ENCODE measurements at places on chromosomes 2 and 18. TPM values are rescaled to one million over a fixed set of nuclear protein-coding genes. Genes with fewer than 3 reads are reported as not detected.

GRCh38 chr2:63721082-63721424, 120.6 kb upstream of the UGP2 start:
- no peak for DNase-seq

DNA sequence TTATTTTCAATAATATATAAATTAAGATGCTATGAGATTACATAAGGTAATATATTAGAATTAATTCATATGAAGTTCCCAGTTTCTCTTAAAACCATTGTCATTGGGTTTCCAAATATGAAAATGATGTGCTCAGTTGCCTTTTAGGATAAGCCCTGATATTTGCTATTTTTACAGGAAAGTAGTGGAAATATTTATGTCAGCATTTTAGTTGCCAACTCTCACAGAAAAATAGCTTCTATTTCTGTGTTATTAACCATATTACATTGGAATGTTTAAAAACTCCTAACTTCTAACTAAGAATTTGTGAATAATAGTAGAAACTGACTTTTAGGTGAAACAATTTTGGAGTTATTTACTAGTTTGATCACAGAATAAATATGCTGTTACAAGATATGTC, 74.0 kb downstream of the TMX3 start:
- DNase-seq = no peak

- peak; percentile 23 for DNase-seq
Measured at GRCh38 chr2:200810252-200810997, 1.3 kb upstream of the BZW1 start.

DNA sequence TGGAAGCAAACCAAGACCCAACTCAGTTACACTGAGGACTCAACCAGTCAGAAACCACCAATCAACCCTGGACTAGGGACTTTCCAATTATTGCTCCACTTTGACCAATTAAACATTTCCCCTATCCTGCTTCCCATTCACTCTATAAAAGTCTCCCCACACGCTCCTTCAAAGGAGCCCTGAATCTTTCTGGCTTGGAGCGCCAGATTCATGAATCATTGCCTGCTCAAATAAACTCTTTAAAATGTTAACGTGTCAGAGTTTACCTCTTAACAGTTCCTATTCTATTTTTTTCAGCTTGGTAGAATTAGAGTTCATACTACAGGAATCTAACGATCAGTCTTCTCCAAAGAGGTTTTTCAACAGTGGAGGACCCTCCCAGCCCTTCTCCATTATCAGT, 20.7 kb upstream of the SULT1C2 start:
- DNase-seq = no peak

DNA sequence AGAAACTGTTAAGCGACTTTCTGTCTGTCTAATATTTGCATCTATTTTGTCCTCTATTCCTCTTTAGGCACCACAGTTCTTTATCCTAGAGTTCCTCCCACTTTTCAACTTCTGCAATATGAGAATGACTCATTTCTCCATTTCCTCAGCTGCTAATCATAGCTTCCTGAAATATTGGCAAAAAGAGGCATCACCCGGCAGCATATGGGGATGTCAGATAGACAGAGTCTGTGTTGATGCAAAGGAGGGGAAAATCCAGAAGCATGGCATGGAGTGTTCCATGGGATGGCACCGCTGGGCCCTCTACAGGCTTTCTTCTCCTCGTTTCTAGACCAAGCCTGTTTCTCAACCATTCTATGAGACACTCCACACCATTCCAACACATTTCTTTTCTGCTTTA, 93.4 kb downstream of the DOCK10 start:
- peak; percentile 14 for DNase-seq

DNA sequence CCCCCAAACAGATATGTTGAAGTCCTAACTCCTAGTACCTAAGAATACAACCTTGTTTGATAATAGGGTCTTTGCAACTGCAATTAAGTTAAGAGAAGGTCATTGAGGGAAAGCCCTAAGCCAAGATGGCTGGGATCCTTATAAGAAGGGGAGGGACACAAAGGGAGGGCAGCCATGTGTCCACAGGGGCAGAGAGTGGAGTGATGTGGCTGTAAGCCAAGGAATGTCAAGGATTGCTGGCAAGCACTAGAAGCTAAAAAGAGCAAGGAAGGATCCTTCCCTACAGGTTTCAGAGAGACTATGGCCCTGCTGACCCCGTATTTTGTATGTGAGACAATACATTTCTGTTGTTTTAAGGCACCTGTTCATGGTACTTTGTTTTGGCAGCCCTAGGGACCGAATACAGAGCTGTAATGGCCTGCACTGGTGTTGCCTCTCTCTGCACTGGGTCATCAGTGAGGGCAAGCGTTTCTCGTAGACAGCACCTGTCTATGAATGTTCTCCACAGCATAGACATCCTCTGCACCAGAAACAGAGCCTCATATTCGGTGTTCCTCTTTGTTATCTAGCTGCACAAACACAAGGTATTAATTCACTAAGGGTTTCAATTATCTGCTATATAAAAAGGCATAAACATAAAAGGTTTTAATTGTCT, 75.4 kb upstream of the AQP4 start:
- no peak for DNase-seq

DNA sequence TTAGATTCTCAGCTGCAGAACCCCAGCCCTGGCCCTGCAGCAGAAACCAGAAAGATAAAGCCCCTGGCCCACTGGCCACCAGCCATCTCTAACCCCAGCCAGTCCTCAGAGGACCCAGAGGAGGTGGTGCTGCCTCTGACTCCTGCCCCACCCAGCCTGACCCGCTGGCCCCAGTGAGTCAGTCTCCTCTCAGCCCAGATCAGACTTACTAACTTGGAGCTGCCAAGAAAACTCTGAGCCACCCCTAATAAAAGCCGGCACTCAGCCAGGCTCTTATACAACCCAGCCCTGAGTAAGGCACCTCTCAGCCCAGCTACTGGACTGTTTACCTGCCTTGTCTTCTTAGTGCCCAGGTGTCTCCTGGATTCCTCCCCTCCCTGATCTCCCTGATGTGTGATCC, 2.0 kb downstream of the SLC14A2 start:
- no peak for DNase-seq

- no peak for DNase-seq
Measured at GRCh38 chr18:46712406-46712805, 44.4 kb downstream of the ST8SIA5 start.

DNA sequence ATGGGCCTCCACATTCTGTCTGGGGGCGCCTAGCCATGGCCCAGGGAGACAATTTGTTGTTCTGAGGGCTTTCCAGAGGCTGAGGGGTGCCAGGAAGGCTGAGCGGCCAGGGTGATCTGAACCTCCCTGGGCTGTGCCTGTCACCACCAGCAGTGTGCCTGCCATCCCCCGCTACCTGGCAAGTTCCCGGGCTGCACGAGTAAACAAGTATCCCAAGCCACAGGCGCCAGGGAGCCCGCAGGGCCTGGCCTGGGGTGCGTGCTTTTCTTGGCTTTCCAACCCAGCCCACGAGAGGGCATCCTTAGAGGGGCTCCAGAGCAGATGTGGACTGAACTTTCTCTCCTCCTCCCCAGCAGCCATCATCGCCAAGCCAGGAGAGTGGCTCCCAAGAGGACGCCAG, 35.1 kb upstream of the B3GNT7 start:
- DNase-seq = no peak

GRCh38 chr2:75982719-75983118, 272.0 kb upstream of the GCFC2 start:
- DNase-seq = no peak

- DNase-seq = no peak
Measured at GRCh38 chr2:60972889-60973656, 44.4 kb upstream of the PEX13 start.

GRCh38 chr18:12287684-12288402, 20.2 kb upstream of the TUBB6 start:
- DNase-seq = peak; percentile 61

GRCh38 chr2:105144152-105144940, 97.2 kb upstream of the GPR45 start:
- DNase-seq = no peak

- DNase-seq = no peak
Measured at GRCh38 chr2:11459816-11460215, 6.1 kb downstream of the E2F6 start.

DNA sequence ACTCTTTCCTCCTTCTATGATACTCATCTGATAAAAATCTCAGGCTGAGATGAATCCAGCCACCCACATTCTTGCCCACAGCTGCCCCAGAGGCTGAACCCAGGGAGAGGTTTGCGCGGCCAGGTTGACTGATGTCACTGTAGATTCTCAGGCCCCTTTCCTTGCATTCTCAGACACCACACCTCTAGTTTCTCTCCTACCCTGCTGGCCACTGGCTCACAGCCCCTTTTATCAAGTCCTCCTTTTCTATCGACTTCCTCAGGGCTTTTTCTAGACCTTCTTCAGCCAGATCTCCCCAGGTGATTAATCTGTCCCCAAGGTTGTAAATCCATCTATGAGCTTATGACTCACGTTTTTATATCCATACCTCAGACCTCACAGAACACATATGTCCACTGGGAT, 99.8 kb downstream of the TACR1 start:
- no peak for DNase-seq

GRCh38 chr2:98902209-98903063, 33.6 kb downstream of the CRACDL start:
- no peak for DNase-seq

DNA sequence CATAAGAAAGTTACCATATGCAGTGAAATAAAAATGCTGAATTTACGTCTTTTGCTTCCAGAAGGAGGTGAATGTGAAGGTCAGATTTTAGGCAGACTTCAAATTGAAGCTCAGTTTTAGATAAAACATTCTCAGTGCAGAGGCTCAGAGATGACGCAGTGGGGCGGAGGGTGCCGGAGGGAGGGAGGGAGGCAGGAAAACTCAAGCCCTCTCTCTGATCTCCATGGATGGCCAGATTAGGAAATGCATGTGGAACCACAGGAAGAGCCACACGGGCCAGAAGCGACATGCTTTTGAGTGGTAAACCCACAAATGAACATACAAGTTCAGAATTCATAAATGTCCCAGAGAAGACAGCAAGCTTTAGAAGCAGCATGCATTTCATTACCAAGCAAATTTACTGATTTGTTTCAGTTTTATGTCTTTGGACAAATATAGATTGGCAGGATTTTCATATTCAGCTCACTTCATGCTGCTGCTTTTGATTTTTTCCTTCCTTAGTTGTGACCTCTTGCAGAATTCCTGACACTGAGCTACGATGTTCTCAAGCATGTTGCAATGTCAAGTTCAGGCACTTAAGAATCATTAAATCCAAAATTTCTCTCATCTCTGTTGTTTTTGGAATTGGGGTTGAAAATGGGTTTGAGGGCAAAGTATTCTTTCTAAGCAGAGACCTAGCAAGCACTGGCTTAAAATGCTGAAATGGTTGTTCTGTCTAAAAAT, 29.7 kb upstream of the APCDD1 start:
- DNase-seq = peak; percentile 66

GRCh38 chr2:8312861-8313830, 368.7 kb upstream of the ID2 start:
- DNase-seq = no peak

DNA sequence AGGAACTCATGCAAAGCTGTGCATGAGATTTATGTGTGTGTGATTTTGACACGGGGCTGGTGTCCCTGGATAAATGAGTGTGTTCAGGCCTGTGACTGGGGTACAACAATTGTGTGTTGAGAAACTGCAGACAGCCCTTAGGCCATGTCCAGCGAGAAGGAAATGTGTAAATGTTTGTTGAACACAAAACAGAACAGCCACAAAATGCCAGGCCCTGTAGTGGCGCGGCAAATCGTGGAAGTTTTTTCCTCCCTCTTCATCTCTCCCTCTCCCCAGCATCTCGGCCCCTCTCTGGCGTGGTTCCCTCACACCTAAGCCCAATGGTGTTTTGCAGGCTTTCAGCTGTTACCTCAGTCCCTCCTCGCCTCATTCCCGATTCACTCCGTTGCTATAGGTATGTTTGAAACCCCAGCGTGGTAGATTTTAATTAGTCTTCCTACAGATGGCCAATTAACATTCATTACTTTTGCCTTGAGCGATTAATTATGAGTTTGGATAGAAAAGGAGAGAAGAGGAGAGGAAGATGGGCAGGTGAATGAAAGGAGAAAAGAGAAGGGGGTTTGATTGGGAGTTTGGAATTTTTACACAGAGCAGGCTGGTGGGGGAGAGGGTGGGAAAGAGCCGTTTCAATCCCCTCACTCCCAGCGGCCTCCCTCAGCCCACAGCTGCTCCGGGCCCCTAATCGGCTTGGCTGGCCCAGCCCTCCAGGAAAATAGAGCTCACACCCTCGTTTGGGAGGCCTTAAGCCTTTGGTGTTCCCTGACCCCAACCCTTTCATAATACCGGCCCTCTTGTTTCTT, 10.8 kb downstream of the SPR start:
- DNase-seq = no peak

GRCh38 chr2:216012133-216012829, 1.1 kb downstream of the MREG start:
- DNase-seq = no peak

DNA sequence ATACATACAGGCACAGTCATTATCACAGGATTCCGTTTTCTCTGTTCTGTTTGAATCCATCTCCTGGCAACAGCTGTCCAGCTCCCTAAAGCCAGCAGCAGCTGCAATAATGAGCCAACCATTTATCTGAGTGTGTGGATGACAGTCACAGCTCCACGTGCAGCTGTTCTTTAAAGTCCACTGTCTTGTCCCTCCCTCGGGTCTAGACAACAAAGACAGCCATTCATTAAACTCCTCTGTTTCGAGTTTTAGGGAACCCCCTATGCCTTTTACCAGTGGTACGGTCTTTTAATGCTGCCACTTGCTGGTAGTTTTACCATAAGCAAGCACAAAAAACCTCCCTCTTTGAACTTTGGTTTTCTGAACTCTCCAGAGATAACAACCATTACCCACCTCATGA, 16.0 kb upstream of the MSGN1 start:
- DNase-seq = peak; percentile 33

GRCh38 chr2:143397884-143398614, 268.8 kb downstream of the ARHGAP15 start:
- no peak for DNase-seq

- peak; percentile 60 for DNase-seq
Measured at GRCh38 chr2:96977631-96978195, 8.7 kb downstream of the FAM178B start.

DNA sequence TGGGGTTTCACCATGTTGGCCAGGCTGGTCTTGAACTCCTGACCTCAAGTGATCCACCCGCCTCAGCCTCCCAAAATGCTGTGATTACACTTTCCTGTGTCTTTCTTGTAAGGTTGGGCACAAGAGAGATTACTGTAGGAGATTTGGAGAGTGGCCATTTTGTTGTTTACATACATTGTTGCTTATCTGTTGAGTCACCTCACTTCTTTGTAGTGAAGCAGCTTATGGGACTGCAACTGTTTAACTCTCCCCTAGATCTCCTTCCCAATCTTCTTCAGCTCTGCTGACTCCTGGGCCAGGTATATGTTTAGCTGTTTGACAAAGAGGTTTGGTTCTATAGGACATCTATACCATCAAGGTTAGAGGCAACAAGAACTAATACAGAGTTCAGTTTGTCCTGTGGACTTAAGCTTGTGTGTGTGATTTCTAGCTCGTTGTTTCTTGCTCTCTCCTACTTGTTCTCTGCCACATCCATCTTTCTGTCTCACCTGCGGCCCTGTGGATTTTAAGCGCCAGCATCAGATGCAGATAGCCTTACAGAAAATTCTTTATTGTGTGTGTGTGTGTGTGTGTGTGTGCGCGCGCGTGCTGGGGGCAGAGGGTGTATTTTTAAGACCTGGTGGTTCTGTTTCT, 95.4 kb downstream of the HAUS1 start:
- no peak for DNase-seq

Gene FAM228A
- 0.69 TPM for total RNA-seq

Gene RBM43
- 9.7 TPM for total RNA-seq

Gene ALK
- 0.10 TPM for total RNA-seq

Gene ITPRIPL1
- 6.1 TPM for total RNA-seq

Gene ZC3H6
- total RNA-seq = 9.7 TPM

Gene SIX3
- total RNA-seq = not detected

Gene CLEC4F
- 0.10 TPM for total RNA-seq

Gene ZNF396
- total RNA-seq = 1.6 TPM

Gene UBE2E3
- 64.8 TPM for total RNA-seq

Gene CNDP1
- 0.10 TPM for total RNA-seq

Gene EVA1A
- 10.7 TPM for total RNA-seq
